Activated CD4-positive, alpha-beta T cell treated with anti-CD3 and anti-CD28 coated beads, Interleukin-2, amount 10 ng/mL, durations not matched to agents 24 days and 14 days (primary cell): ENCODE measurements at places on chromosomes 7 and 10.

DNA sequence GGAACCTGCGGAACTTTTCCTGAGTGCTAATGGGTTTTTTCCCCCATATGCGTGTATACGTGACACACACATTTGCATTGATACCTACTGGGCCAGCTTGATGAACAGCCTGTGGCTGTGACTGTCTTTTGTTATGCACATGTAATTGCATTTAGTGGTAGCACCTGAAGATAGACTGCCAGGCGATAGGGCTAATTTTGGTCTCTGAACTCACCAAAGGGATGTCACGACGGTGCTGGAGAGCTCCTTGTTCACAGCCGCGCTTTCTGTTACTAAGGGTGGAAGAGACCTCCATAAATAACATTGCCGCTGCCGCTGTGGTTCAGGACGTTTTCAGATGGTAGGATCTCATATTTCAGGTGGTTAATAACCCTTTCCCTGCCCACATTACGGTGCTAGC lies 133.2 kb downstream of the CAMK1D start:
- DNase-seq: no peak

GRCh38 chr7:134427896-134428295 lies 31.0 kb downstream of the AKR1B1 start:
- DNase-seq: no peak

GRCh38 chr10:100350914-100351485 lies 4.0 kb downstream of the SCD start:
- no peak for DNase-seq

DNA sequence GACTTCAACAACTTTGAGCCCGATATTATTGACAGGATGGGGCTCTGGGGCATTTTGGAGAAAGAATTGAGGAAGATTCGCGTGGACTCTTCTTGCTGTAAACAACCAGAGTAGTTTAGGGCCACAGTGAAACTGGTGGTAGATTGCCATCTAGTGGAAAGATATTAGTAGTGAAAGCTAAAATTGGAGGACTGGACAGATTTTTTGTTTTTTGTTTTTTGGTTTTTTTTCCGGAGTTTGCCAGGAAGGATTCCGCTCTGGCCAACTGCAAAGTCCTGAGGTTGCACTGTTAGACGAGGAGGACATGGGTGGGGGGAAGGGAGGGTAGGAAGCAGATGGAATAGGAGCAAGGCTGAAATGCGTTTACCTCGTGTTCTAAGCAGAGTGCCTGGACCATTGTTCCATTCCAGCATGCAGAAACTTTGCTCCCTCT lies 11.7 kb downstream of the NOBOX start:
- peak; percentile 80 for DNase-seq

DNA sequence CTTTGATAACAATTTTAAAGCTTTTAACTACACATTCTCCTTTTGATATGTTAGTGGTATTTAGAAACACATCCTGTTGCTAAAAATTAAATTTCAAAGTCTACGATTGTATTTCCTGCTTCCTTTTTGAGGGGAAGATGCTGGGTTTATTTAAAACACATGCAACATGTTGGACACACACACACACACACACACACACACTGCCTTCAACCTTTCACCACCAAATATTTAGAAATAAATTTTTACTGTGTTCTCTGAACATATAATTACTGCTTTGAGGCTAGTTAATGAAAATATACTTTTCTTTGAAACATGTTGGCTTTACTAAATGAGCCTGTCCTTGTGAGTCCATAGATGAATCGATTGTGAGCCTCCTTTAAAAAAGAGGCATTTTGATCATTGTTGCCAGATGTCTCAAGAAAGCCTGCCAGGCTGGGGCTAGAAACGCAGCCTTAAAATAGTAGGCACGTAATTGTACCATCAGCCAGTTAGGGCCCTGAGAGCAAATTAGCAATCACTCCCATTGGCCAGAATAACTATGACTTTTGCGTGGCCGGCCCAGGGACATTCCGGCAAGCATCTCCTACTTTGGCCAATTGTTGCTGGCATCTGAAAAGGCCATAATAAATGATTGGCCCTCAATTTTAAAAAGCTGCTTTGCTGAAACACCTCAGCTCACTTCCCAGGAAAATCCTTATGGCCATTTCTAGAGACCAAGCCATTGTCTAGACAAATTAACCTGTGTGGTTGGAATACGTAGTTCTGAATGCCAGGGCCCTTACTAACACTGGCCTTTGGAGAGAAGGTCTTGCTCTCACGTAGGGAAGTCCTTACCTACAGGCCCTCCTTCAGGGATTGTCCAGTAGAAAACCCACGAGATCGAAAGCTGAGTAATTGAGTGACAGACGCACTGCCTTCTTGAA lies 9.9 kb upstream of the TEX36 start:
- DNase-seq: no peak

DNA sequence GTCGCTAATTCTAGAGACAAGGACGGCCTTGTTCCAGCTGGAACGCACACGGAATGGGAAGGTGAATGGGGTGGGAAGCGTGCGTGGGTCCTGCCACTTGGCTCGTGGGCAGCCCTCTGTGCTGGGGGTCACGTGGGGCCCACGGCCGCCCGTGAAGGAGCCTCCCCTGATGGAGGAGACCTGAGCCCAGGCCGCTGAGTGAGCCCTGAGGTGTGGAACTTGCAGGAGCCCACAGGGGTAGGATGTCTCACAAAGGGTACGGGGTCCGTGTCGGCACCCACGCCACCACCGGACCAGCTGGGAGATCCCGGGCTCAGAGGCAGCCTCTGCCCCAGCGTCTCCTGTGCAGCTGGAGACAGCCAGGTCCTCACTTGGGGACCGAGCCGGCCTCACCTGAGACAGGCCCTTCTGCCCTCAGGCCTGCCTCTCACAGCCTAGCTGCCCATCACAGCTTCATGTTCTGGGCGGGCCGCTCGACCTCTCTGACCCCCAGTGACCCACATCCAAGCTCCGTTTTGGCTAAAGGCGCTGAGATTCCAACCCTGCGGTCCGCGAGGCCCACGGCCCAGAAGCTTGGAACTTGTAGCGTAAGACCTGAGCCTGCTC lies 84.8 kb downstream of the FOXL3 start:
- no peak for DNase-seq

DNA sequence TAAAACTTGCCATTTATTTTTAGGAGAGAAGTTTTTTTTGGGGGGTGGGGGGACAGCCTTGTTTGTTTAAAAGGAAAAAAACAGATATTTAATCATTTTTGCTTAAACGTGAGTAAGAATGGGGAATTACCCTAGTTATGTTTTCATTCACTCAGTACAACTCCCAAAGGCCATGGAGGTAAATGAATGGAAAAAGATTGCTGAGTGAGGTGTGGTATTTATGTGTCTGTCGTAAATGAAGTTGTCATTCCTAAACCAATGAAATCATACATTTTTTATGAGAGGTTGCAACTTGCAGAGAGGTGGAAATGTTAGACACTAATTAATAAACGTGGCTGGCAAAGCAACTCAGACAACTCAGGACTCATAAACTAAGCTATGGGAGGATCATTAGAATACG lies 218.1 kb downstream of the CELF2 start:
- DNase-seq: no peak

DNA sequence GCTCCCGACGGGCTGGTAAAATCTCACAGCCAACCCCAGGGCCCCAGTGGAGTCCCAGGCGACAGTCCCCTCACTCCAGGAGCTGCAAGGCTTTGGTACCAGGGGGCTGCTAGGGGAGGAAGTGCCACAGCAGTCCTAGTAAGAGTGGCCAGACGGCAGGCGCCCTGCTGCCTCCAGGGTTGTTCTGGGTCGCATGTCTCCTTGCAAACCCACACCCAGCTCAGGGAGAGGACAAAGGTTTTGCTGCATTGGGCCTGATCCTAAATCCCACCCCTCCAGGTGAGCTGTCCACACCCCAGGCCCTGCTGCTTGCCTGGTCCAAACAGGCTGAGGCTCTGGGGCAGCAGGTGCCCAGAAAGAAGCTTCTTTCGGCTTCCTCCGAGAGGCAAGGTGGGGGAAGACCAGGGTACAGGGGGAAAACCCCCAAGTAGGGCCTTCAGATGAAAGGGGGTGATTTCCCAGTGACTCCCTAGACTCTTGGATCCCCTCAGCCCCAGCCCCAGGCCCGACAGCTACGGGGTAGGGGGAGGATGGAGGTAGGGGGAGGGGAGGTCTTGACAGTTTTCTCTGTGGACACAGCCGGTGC lies 4.2 kb upstream of the KCP start:
- DNase-seq: no peak

DNA sequence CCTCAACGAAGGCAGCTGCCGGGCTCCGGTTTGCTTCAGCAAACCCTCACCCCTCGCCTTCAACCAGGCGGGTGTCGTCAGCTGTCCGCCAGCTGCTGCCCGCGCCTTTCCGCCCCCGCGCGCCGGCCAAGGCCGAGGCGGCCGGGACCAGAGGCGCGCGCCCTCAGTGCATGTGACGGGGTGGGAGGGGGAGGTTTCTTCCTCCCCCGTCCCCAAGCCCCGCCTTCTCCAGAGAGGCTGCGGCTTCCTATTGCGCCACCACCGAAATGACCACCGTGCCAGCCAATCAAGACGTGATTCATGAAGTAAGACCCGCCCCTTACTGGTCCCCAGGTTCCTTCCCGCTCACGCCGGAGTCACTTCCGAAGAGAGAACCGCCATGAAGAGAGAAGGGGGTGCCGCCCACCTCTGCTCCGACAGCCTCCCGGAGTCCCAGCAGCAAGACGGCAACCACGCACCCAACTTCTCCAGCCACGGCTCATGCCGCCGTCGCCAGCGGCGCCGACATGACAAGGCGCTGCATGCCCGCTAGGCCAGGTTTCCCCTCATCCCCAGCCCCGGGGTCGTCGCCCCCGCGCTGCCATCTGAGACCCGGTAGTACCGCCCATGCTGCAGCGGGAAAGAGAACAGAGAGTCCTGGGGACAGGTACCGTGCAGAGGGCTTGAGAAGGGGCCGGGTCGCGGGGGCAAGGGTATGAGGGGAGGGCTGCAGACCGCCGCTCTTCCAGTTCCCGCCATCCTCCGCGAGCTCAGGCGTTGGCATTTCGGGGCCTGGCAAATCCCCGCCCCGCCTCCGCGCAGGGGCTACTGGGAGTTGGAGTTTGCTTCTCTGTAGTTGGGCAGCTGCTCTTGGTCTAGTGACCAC lies at the start of gene SLF2:
TSS of gene SLF2 (plus strand) at position 359 of the 865 bp plus-strand sequence. CDS start at position 507, 148 bp downstream.
- peak; percentile 98 for DNase-seq

GRCh38 chr7:30224511-30225062 lies 59.8 kb upstream of the ZNRF2 start:
- no peak for DNase-seq

- DNase-seq: no peak
Measured at GRCh38 chr7:47576866-47577306, 5.0 kb downstream of the TNS3 start.

GRCh38 chr10:88728107-88728763 lies 22.2 kb downstream of the LIPK start:
- peak; percentile 79 for DNase-seq

- no peak for DNase-seq
Measured at GRCh38 chr10:112303528-112303927, 20.3 kb downstream of the TECTB start.

DNA sequence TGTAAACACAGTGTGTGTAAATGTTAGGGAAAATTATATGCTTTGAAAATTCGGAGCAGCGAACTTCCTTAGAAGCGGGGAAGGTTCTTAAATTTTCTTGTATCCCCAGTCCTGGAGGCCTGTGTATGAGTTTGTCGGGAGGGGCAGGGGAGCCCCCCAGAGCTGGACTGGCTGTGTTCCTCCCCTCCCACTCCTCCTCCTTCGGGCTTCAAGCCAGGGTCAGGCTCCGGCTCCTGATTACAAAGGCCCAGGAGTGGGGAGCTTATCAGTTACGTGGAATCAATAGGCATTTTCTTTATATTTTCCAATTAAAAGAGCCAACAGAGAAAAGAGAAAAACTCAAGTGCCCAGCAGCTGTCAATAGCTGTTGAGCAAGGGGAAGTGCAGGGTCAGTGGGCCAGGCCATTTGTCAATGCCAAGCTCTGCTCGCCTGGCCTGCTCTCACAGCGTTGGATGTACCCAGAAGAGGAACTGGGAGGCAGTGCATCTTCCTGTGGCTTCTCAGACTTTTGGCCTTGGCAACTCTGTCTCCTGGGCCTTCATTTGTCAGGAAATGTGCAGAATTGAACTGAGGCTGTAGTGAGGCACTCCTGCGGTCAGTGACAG lies 156.9 kb upstream of the PCBD1 start:
- no peak for DNase-seq

- DNase-seq: no peak
Measured at GRCh38 chr10:20277820-20278219, 461.6 kb downstream of the PLXDC2 start.

- DNase-seq: no peak
Measured at GRCh38 chr7:32588657-32589056, 93.4 kb downstream of the AVL9 start.

DNA sequence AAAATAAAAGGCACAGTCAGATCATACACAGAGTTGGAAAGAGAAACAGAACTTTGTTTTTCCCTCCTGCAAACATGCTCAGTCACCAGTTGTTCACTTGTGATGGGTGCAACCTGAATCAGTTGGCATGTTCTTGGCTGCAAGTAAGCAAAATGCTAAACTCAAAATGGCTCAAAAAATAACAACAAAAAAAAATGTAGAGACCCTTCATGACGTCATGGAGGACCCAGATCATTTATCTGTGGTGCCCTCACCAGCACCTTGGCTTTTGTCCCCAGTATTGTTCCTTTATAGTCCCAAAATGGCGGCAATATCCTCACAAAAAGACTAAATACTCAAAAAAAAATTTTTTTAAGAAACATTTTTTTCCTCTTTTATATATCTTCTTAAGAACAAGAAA lies 112.4 kb downstream of the CABCOCO1 start:
- DNase-seq: no peak

- DNase-seq: no peak
Measured at GRCh38 chr10:84846658-84847316, 518.4 kb downstream of the CCSER2 start.

- no peak for DNase-seq
Measured at GRCh38 chr10:50972591-50972990, 87.2 kb upstream of the A1CF start.

GRCh38 chr10:132613566-132614348 lies 76.2 kb downstream of the INPP5A start:
- no peak for DNase-seq

GRCh38 chr10:62915158-62915557 lies 99.0 kb upstream of the EGR2 start:
- no peak for DNase-seq
